Activated CD4-positive, alpha-beta T cell treated with anti-CD3 and anti-CD28 coated beads, Interleukin-2, amount 50 U/mL, for 4 hours (primary cell): ENCODE measurements at places on chromosomes 1 and 21.

- DNase-seq: no peak
Measured at GRCh38 chr21:29343519-29343918, 44.8 kb downstream of the BACH1 start.

DNA sequence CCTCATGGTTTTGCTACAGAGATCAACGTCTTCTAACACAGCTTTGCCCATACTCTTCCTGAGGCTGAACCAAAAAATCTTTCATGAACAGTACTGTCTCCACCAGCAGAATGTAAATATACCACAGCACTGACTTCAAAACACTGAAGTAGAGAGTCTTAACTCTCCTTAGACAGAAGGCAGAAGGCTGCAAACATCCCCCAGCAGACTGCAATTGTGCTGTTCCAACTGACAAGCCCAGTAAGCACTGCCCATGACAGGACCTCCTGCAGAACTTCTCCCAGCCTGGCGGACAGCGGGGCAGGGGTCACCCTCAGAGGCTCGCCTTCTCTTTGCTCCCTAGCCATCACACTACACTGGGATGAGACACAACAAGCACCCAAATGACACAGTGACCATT is 218.7 kb downstream of the RERE start:
- no peak for DNase-seq

DNA sequence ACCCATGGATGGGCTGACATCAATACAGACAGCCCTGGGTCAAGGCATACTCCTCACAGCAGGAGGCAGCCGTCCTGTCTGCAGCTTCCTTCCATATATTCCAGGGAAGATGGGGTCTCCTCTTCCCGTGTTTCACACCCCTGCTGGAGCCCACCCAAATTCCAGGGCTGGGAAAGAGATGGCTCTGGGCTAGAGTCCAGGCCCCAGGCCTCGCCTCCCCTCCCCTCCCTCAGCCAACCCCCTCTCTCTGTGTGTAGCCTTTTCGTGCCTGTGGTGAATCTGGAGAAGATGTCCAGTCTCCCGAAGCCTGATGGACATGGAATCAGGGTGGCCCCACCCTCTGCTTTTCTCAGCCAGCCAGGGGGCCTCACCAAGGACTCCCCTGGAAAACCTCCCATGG is 3.6 kb downstream of the ATXN7L2 start:
- no peak for DNase-seq

DNA sequence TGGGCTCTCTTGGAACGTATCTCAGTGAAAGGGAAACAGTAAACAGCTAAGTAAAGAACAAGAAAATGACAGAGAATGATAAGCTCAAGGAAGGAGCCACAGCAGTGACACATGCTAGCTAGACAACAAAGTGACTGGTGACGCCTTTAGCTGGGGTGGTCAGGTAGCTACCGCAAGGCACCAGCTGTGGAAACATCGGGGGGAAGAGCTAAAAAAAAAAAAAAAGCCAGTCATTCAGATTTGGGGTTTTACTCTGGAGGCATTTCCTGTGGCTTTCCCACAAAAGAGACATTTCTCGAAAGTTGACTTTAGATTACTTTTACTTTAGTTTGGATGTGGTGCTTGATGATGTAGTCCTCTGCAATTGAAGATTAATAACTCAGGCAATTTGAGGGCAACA is 2.1 kb downstream of the FHAD1 start:
- peak; percentile 35 for DNase-seq

DNA sequence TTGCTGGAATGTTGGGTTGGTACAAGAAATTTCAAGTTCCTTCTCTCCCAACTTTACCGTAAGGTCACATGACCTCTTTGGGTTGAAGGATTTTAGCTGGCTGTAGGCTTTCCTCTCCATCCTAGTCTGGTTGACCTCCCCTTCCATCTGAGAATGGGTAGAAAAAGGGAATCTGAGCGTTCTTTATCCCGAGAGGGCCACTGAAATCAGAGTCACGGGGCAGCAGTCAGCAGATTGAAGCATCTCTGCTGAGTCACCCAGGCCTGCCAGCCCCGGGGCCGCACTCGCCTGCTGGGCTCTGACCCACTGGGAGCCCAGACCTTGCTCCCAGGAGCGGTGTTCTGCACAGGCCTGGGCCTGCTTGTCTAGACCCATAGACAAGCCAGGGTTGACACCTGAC is 31.0 kb downstream of the TMCC2 start:
- DNase-seq: no peak

DNA sequence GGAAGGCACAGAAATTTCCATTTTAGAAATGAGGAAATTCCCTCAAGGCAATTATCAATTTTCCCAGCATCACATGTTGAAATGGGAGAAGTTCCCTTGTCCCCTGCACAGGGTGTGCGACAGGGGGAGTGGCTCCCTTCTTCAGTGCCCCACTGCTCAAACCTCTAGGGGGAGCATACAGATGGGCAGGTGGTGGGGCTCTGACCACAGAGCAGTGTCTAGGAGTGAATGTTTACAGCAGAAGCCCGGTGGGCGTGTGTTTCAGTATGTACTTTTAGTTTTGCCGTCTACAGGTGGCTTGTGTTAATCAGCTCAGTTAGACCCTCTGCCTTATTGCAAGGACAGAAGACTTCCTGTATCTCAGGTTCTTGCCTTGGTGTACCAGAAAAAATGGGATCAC is 493.7 kb upstream of the PLXNA2 start:
- no peak for DNase-seq

GRCh38 chr1:205232945-205233397 is 5.2 kb downstream of the TMCC2 start:
- DNase-seq: no peak

DNA sequence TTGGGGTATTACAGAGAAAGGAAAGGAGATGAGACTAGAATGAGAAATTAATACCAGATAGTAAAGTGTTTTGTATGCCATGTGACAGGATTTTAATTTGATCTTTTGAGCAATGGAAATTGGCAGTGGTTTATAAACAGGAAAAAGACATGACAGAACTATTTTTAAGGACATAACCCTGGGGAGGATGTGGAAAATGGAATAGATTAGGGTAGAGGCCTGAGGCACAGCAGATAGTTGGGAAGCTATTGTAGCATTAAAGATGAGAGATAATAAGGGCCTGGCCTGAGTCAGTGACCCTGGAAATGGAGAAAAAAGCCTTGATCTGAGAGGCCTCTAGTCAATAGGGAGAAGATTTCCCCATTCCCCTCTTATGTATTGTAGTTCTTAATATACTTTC is 22.1 kb upstream of the KCNA3 start:
- DNase-seq: no peak

DNA sequence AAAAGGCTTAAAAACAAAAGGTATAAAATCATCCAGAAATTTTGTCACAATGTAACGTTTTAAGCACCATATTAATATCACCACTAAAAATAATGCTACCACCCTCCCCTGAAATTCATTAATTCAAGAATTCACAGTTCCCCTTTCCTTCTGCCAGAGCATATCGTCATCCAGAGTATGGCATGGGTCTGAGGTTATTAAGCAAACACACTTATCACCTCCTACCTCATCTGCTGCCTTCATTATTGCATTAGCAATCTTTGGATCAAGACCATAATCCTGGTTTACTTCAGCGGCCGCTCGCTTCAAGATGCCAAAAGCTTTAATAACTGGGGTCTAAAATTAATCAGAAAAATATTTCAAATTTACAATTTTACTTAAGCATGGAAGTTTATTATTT is 6.2 kb downstream of the FH start:
- DNase-seq: no peak

DNA sequence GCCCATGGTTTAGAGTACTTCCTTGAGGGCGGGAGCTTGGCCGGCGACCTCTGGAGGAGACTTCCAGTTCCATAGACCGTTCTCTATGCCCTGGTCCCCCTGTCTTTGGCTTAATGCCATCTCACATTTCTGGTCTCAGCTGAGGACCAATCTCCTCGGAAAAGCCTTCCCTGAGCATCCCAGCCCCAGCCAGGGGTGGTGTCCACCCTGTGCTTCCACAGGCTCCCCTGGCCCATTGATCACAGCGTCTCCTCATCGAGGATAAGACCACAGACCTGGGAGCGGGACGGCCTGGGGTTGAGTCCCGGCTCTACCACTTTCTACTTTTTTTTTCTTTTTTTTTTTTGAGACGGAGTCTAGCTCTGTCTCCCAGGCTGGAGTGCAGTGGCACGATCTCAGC is 14.5 kb downstream of the WNT4 start:
- no peak for DNase-seq

GRCh38 chr21:25385911-25386474 is 221.3 kb downstream of the MRPL39 start:
- DNase-seq: no peak

- DNase-seq: no peak
Measured at GRCh38 chr1:114032271-114033215, 53.3 kb downstream of the OLFML3 start.

GRCh38 chr1:11875094-11875493 is 16.3 kb upstream of the NPPB start:
- no peak for DNase-seq

GRCh38 chr1:101101360-101101759 is 75.8 kb upstream of the DPH5 start:
- DNase-seq: no peak

DNA sequence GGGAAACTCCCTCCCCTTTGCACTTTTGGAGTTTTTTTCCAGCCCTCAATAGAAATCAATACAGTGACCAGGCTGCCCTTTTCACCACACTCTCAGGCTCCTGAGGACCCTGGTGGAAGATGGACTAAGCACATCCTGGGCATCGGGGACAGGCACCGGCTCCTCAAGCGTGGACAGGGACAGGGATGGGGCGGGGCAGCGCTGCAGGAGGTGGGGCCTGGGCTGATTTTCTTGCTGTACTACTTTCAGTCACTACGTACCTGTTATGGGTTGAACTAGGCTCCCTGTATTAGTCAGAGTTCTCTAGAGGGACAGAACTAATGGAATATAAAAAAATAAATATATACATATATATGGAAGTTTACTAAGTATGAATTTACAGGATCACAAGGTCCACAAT is 2.5 kb downstream of the MX2 start:
- no peak for DNase-seq

DNA sequence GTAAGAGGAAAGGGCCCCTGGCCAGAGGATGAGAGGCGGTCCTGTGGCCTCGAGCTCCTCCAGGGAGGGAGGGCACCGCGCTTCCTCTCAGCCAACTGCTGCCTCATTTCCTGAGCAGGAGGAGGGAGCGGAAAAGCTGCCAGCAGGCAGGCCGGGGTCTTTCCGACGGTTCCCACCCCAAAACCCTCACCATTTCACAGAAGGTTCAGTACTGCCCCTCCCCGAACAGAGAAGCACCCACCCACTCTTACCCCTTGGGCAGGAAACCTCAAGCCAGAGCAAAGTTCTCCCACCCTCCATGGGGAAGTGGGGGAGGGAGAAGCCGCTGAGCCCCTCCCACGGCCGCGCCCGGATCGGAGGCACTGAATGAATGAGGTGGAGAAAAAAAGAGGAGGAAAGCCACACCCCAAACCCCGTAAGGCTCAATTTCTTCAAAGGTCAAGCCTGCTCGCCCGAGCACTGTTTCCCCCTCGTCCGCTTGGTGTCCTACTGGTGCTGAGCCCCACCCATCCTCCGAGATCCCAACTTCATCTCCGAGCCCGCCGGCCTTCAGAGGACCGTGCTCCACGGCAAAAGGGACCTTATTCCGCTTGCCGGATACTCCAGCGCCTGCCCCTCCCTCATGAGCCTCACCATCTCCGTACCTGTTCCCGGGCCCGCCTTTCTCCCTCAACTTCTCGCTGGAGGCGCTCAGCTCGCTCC is 9.4 kb downstream of the TPM3 start:
- peak; percentile 51 for DNase-seq

DNA sequence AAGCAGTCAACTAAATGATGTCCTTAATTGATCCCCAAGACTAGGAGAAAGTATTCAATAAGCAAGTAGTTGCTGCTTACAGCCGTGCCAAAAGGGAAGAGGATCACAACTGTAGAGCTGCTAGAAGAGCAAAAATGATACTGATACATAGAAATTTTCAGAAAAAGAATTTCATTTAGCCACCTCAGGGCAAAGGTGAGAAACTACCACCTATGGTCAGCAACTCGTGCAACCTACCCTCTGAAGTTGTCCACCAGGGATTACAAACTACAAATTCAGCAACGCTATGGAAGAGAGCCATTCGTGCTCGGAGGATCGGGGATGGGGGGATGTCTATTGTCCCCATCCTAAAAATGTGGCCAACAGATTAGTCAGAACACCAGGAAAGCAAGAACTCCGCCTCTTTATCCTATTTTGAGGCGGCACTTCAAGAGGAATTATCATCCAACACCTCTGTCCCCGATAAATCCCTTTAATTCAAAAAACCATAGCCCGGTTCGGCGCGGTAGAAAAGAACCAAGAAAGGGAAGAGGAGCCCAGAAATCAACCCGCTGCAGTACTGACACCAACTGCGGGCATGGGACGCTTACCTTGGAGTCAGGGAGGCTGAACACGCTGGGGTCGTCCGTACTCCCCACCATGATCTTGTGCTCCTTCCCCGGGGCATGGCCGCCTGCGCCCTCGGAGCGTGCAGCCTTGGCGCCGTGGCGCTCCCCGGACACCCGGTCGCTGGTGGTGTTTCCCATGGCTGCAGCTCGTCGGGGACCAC is 687 bp downstream of the PRKAB2 start:
- DNase-seq: no peak

DNA sequence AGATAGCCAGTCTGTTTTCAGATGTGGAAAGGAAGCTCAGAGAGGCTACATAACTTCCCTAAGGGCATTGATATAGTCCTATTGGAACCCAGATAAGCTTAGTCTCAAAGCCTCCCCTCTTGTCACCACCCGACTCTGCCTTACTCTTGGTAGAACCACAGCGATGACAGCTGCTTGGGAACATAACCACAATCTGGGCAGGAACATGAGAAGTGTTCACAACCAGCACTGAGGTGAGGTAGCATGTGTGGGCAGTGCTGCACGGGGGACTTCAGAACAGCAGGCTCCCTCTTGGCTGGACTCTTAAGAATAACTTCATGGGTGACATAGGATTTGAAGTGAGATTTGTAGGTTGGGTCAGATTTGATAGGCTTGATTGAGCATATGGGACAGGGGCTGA is 9.3 kb upstream of the S100A10 start:
- DNase-seq: no peak

DNA sequence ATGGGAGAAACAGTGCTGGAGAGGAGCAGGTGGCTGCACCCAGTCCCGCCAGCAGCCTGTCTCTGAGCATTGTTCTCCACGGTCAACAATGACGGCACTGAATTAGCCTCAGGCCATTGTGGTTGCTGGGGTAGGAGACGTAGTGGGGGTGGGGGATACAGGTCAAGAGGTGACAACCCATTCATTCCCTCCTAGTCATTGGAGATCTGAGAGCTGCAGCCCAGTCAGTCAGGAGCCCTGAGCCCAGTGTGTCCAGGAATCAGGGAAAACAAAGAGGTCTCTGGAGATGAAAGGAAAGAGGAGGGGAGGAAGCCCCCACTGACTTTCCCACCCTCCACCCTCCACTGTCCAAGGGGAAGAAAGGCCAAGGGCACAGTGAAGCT is 15.3 kb downstream of the SMIM12 start:
- no peak for DNase-seq

DNA sequence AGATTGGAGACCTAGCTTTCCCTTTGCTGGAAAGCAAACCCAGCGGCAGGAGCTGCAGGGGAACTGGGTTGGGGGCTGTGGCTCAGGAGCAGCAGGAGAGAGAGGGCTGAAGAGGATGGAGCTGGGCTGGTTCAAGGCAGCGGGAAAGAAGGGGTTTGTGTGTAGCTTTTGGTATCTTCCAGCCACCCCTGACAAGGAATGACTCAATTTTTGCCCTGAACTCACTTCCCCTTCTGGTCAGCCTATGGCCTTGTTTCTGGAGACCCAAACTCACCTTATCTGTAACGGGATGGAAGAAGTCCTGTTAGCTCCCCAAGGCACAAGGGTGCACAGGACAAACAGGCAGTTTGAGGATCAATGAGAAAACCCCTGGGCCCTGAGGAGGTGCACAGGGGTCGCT is 13.1 kb downstream of the C1orf115 start:
- no peak for DNase-seq
